ENCODE measurements at places on chromosomes 12 and 14.
A peak's percentile ranks its signal among the peaks of the same experiment; 100 is the strongest.

- no peak for DNase-seq
Observed at GRCh38 chr14:89201645-89202044, 215.4 kb downstream of the FOXN3 start.

- no peak for DNase-seq
Observed at GRCh38 chr14:73323896-73324399, 86.6 kb downstream of the PAPLN start.

GRCh38 chr12:95206916-95207315, 10.4 kb downstream of the FGD6 start:
- DNase-seq, result no peak

- no peak for DNase-seq
Observed at GRCh38 chr14:86707071-86707470, 1177.1 kb downstream of the FLRT2 start.

GRCh38 chr14:54002653-54003052, 46.0 kb upstream of the BMP4 start:
- peak; percentile 54 for DNase-seq

GRCh38 chr14:92470811-92471210, 42.8 kb upstream of the RIN3 start:
- no peak for DNase-seq

GRCh38 chr12:94421868-94422740, 37.6 kb downstream of the CEP83 start:
- no peak for DNase-seq

DNA sequence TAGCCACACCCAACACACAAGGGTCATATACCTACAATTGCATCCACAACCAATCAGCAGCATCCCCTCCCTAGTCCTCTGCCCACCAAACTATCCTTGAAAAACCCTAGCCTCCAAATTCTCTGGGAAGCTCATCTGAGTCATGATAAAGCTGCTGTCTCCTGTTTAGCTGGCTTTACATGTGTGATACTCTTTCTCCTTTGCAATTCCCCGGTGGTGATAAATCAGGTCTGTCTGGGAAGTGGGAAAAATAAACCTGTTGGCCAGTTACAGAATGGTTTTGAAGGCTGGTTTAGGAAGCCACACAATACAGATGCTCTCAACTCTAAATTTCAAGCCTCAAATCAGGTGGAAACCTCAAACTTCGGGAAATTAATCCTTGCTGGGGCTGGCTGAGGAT, 41.9 kb downstream of the TMEM132D start:
- peak; percentile 24 for DNase-seq

- DNase-seq, result no peak
Observed at GRCh38 chr14:101719045-101719645, 42.4 kb upstream of the PPP2R5C start.

All from astrocyte of the hippocampus (primary cell).